Stimulated activated CD8-positive, alpha-beta memory T cell treated with anti-CD3 and anti-CD28 coated beads, Interleukin-15, amount 100 ng/mL, for 48 hours (primary cell): ENCODE measurements at places on chromosomes 11 and 22.

DNA sequence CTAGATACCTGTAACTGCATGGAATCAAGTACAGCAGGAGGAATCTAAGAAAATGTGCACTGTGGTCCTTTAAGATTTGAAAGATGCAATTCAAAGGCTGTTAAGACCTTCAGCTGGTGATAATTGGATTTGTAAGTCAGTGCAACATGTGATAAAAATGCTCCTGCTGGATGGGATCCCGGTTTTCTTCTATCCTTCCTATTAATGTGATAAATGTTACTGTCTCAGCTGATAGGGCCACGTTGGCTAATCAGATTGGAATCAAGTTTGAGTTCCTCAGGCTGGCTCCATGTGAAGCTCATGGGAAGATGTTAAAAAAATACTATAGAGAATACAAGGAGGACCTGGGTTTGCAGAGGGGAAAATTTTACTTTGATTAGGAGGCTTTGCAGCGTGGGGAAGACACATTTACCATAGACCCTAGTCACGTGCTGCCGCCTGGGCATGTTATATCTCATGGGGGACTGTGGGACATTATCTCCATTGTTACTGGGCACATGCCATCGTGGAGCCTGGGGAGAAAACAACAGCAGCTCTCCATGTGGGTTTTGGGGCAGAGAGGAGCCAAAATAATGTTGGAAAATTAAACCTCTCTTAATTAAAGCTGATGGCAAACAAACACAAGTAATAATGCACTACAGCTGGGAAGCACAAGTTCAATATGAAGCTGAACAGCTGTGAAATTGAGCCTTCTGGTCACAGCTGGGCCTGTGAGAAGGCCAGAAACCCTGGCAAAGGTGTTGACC, 652.5 kb downstream of the NTM start:
- no peak for DNase-seq

DNA sequence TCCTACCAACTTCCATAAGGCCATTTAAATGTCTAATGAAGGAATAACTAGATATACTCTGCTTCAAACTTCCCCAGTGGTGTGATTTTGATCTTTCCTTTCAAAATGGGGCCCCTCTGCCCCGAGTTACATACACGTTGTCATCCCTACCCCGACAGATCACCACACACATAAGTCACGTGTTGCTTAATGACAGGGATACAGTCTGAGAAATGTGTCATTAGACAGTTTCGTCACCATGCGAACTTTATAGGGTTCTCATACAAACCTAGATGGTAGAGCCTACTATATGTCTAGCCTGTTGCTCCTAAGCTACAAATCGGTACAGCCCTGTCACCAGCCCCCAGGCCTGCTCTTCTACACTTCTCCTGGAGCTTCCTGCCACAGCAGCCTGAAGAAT, 49.8 kb upstream of the SCUBE2 start:
- DNase-seq: no peak

- DNase-seq: no peak
Measured at GRCh38 chr11:48036466-48036865, 56.1 kb downstream of the PTPRJ start.

DNA sequence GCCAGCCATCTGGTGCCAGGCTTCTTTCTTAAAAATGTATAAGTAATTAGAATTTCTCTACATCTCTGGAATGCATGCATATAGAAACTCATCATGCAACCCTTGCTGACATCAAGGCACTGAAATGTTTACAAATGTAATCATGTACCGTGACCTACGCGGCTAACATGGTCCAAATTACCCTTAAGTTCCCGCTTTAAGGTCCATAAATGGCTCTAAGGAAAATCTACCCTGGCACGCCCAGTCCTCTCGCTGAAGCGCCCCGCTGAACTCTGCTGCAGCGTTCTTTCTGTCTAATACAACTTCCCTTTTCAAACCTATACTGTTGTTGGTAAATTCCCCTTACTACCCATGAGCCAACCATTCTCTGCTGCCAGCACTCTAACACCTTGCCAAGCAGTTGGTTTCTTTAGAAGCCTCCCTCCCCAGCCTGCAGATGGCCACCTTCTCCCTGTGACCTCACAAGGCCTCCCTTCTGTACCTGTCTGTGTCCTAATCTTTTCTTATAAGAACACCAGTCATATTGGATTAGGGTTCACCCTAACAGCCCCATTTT, 13.5 kb upstream of the HMOX1 start:
- no peak for DNase-seq

GRCh38 chr11:48154151-48154550, 62.5 kb upstream of the OR4B1 start:
- DNase-seq: no peak

DNA sequence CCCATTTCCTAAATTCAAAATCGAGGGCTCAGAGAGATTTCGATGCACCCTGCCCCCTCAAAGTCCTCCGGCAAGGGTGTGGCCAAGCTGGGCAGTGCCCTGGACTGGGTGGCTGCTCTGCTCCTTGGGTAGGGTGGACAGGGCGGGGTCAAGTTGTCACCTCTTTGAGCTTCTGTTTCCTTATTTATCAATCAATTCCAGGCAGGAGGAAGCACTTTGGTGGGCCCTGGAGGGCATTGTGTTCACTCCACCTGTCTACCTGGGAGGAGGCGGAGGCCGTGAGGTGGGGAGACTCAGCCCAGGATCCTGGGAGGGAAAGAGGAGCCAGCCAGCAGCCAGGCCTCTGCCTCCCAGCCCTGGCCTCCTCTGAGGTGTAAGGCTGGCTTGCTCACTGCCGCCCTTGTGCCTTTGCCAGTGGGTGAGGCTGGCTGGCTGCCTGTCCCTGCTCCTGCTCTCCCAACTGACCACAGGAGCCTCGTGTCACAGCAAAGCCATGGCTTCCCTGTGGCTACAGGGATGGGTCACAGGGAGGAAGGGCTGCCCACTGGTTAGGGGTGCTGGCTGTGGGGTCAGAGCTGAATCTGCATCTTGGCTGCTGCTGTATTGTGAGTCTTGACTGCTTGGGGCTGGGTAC, 25.5 kb upstream of the SHISAL1 start:
- DNase-seq: no peak

GRCh38 chr22:39181778-39182177, 29.3 kb upstream of the CBX7 start:
- DNase-seq: no peak

- no peak for DNase-seq
Measured at GRCh38 chr11:117197516-117198456, 1.4 kb upstream of the TAGLN start.

- DNase-seq: no peak
Measured at GRCh38 chr11:134750619-134751018, 338.6 kb upstream of the B3GAT1 start.

DNA sequence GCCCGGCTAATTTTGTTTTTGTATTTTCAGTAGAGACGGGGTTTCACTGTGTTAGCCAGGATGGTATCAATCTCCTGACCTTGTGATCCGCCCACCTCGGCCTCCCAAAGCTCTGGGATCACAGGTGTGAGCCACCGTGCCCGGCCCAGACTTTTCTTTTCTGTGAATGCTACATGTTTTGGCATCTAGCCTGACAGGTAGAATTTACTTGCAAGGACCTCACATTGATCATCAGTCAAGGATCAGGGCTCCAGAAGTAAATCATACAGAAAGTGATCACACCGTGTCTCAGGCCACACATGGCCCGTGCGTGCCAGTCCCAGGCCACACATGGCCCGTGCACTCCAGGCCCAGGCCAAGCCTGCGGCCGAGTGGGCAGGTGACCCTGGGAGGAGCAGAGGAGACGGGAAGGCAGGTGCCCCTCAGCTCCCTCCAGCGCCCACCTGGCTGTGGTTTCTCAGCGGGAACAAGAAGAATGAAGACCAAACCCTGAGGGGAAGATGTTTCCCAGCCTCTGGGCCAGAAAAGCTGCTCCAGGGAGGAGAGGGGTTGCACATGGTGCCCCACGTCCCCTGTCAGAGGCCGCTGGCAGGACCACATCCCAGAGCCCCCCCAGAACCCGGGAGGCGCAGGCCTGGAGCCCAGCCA, 76.2 kb downstream of the BRD1 start:
- DNase-seq: no peak

DNA sequence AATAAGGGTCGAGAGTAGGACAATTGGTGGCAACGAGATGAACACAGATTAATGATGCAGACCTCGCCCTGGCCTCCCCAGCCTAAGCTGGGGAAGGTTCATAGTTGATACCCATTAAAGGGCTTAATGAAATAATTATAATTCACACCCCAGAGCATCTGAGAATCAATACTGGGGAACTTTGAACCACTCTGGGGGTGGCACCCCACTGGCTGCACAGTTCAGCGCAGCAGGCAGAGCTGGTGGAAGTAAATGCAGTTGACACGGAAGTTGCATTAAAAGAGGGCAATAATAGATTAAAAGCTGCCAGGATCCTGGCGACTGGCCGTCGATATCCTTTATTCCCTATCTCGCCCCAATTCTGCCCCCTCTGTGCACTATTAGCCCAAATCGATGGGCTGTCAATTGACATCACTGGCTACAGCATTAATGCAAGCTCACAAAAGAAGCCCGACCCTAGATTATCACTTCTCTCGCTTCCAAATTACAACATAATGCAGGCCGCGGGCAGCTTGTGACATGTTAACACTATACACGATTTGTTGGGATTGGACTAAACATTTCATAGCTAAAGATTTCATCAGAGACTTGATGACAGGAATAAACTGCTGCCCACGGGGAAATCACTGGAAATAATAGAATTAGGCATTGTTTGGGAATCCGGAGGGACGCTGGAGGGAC, 14.5 kb downstream of the HSPA8 start:
- DNase-seq: no peak

DNA sequence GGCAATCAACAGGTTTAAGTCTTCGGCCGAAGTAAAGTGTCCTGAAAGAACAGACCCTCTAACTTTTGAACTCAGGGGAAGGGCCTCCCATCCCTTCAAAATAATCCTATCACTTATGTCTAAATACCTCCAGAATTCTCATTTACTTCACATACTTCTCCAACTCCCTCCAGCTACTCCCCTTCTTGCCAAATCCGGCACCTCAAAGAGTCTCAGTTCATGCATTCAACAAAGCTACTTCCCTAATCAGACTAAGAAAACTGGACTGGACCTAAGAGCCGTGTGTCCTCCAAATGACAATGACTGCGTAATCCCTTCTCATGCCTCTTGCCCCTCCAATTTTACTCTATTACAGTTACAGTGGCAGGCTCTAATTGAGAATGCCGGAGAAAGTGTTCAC, 1.3 kb downstream of the DDB1 start:
- no peak for DNase-seq

GRCh38 chr11:67273260-67273990, 7.2 kb downstream of the GRK2 start:
- no peak for DNase-seq

GRCh38 chr11:74932797-74933196, 16.1 kb downstream of the XRRA1 start:
- DNase-seq: no peak

DNA sequence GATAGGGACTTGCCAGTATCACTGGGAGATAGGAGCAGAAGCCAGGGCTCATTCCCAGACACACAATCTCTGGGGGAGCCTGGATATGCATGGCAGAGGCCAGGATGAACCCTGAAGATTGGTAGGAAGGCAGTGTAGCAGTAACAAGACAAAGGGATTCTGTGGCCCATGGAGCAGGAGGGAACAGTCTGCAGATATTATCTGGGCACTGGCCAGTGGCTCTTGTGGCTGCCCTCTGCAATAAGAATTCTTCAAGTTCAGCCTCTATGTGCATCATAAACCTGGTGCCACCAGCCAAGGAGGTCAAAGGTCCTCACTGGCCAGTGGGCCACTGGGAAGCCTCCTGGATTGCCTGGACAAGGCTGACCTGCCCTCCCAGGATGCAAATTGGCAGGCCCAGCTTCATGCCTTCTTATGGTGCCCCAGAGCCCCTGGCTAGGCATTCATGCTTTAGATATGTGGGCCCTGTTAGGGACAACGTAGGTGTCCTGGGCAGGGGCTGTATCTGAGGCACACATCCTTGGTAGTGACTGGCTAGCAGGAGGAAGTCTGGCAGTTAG, 29.2 kb downstream of the KCNQ1OT1 start:
- no peak for DNase-seq

DNA sequence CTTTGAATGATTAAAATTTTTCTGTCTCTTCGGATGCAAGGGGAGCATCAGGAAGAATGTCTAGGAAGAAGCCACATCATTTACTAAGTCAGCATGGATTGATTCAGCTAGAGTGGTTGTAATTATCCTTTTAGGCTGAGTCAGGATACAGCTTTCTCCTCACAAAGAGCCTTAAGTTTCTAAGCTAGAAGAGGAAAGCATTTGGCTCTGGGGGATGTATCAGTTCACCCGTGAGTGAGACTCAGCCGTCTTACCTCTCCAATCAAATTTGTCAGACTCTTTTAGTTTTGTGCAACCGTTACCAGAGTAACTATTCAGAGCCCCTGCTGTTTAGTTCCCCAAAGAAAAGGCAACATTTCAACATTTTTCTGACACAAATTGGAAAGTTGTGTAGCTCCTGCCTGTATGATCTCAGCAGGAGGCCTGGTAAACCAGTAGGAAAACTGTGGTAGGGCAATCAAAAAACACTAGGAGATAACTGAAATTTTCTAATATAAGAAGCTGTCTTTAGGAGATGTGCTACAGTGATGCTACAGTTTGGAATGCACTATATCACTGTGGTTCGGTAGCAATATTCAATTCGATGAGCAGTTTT, 432.4 kb upstream of the LUZP2 start:
- DNase-seq: no peak

DNA sequence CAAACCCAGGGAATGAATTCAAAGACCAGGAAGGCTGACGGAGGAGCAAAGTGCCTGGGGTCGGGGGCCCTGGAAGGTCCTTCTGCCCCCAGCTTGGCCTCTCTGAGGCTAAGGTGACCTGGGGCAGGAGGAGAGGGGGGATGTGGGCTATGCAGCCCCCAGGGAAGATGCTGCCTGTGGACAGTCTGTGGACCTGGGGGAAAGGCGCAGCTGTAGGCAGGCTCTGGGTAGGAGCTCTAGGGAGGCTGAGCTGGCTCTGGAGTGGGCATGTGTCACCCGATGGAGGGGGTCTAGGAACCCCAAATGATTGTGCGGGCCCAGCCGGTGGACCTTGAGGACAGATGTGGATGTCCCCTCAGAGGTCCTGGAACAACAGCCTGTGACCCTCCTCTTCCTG, 42.8 kb downstream of the WNT7B start:
- DNase-seq: no peak

GRCh38 chr11:48093795-48094642, 113.7 kb downstream of the PTPRJ start:
- no peak for DNase-seq

GRCh38 chr11:125085301-125086081, 22.4 kb downstream of the SLC37A2 start:
- DNase-seq: no peak

GRCh38 chr11:33716243-33716642, 15.6 kb upstream of the C11orf91 start:
- no peak for DNase-seq

DNA sequence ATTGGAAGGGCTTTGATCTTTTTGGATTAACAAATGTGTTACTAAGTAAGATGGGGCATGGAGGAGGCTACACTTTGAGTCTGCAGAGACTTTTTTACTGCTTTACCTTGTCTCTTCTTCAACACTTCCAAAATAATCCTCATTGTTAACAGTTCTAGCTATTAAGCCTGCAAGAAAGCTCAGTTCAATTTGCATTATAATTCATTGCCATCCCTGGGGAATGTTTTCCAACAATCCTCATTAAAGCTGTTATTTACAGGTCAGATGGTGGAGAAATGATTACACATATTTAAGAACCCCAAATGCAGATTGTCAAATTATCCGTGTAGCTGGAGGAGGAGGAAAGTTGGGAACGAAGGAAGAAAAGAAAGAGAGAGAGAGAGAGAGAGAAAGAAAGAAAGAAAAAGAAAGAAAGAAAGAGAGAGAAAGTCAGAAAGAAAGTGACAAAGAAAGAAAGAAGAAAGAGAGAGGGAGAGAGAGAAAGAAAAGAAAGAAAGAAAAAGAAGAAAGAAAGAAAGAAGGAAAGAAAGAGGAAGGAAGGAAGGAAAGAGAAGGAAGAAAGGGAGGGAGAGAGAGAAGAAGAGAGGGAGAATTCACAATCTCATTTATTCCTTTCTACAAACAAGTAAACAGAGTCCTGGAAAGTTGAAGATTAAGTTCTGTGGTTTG, 443.9 kb downstream of the INSC start:
- DNase-seq: no peak
